Thoracic aorta (tissue), 2 donors: ENCODE measurements at places on chromosomes 5 and 9.

- no peak for DNase-seq
Observed at GRCh38 chr9:79798450-79798849, 226.7 kb downstream of the TLE4 start.

- no peak for DNase-seq
Observed at GRCh38 chr5:83787631-83788030, 67.0 kb upstream of the HAPLN1 start.

DNA sequence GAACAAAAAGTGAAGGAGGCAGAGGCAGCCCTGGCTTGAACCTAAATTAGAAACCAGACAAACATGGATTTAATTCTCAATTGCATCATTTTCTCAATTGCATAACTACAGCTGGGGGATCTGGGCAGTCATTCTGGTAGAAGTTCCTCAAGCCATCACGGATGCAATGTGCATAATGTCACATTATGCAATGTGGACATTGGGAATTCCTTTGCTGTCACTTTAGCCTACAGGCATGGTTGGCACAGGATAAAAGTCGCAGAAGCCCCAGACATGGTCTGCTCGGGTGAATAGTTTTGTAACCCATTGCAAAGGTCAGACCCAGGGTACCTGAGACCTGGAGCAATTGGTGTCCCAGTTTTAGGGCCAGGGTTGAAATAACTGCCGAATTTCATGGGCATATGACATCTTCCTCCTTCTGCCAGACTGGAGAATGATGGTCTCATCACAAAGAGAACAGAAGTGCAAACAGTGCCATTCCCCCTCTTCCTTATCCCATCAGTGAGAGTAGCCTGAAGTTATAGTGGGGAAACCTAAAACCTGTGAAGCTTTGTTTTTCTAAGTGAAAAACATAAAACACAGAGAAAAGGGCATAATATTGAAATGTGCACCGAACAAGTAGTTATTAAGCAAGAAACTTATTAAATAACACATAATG lies 290.8 kb downstream of the MSX2 start:
- DNase-seq: no peak

- no peak for DNase-seq
Observed at GRCh38 chr5:75330404-75330803, 6.6 kb upstream of the HMGCR start.

GRCh38 chr9:37543468-37543867 lies 32.7 kb downstream of the FBXO10 start:
- no peak for DNase-seq

GRCh38 chr9:19642256-19642655 lies 146.6 kb downstream of the SLC24A2 start:
- no peak for DNase-seq

DNA sequence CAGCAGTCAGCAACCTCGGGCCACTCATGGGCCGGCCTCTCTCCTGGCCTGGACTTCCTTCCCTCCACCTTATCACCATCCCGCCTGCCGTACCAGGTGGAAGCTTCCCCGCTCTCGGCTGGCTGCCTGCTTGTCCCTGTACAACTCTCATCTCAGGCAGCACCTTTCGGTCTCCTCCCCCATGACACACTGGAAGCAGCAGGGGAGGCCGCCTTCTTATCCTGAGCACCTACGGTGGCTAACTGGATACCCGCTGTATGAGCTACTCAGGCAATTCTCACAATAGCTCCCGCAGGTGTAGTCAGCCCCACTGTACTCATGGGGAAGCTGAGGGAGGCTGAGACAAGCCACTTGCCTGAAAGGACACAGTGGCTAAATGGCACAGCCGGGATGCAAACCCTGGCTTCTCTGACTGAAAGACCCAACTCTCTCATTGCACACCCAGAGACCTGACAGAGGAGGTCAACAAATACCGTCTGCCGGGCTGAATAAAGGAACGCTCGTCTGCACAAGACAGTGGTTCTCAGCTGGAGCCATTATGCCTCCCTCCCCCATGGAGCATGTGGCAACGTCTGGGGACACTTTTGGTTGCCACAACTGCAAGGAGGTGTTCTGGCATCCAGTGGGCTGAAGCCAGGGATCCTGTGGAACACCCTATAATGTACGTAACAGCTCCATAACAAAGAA lies 9.6 kb downstream of the STK10 start:
- DNase-seq: no peak

DNA sequence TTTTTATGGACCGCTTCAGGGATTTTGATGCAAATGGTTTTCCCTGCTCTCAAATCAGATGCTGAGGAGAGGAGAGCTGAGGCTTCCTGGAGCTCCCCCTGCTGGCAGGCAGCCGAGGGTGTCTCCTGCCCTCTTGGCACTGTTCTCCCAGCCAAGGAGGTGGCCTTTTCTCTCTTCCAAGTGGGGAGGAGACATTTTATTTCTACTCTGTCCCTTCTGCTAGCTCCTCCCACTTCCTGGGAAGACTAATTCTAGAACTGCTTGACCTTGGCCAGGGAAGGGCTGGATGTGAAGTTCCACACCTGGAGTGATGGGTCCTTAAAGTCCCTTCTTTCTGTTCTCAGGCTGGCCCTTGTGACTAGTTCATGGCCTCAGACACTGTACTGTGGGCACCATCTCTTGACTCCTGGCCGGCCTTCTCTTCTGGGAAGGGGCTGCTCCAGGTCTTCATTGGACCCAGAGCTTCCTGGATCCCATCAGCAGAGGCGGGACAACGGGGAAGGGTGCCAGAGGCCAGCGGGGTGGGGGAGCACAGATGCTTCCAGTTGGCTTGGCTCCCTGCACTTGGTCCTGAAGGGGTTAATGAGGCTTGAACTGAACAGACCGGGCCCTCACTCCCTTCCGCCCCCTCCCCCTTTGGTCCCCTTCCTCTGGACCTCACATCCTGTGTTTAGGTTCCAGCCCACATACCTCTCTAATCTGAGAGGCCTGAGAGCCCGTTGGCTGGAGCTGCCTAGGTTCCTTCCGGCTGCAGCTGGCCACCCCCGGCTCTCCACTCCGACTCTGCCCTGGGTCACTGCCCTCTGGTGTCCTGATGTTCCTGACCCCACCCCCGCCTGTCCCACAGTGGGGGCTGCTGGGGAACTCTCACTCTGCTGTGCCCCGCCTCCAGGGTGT lies 32.1 kb downstream of the PTPA start:
- no peak for DNase-seq

- DNase-seq: no peak
Observed at GRCh38 chr9:90991953-90992352, 190.3 kb downstream of the SYK start.

DNA sequence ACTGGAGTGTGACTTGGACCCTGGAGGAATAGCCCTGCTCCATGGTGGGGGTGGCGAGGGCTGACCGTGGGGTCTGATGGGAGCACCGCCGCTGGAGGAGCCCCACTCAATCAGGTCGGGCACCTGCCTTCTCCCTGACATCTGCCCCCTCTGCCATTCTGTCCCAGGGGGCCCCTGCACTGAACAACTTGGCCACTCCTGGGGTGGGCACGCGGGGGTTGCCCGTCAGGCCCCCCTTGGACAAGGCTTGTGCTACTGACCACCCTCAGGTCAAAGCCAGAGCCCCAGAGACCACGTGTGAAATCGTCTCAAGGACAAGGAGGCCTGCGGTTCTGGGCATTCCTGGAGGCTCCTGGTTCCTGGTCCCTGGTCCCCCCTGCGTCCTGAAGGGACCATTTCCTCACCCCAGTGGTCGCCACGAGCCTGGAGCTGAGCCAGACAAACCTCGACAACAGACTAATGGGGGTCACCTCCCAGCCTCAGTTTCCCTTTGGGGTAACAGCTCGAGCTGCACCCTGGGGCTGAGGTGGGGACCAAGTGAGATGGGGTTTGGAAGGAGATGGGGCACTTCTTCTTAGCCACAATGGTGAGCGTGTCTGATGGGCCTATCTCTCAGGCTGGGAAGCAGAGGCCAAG lies 73.4 kb upstream of the RNU6ATAC start:
- no peak for DNase-seq
